ENCODE measurements at places on chromosomes 12 and 14.

GRCh38 chr12:49869816-49870500 is 27.1 kb upstream of the BCDIN3D start:
- DNase-seq = no peak

DNA sequence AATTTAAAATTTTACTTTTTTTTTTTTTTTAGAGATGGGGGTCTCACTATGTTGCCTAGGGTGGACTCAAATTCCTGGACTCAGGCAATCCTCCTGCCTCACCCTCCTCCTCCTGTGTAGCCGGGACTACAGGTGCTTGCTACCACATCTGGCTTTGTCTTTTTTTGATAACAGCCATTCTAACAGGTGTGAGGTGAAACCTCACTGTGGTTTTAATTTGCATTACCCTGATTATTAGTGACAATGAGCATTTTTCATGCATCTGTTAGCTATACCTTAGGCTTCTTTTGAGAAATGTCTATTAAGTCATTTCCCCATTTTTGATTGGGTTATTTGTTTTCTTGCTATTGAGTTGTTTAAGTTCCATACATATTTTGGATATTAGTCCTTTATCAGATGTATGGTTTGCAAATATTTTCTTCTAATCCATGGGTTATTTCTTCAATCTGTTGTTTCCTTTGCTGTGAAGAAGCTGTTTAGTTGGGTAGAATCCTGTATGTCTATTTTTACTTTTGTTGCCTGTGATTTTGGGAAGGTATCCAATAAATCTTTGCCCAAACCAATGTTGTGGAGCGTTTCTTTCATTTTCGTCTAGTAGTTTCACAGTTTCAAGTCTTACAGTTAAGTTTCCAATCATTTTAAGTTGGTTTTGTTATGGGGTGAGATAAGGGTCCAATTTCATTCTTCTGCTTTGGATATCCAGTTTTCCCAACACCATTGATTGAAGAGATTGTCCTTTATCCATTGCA is 86.1 kb downstream of the MYF5 start:
- no peak for DNase-seq

- DNase-seq = peak; percentile 55
These were observed at the start of gene ISM2 for GRCh38 chr14:77498120-77498979. TSS of gene ISM2 (minus strand) at chr14:77498816. CDS start at chr14:77498793, 23 bp downstream.

DNA sequence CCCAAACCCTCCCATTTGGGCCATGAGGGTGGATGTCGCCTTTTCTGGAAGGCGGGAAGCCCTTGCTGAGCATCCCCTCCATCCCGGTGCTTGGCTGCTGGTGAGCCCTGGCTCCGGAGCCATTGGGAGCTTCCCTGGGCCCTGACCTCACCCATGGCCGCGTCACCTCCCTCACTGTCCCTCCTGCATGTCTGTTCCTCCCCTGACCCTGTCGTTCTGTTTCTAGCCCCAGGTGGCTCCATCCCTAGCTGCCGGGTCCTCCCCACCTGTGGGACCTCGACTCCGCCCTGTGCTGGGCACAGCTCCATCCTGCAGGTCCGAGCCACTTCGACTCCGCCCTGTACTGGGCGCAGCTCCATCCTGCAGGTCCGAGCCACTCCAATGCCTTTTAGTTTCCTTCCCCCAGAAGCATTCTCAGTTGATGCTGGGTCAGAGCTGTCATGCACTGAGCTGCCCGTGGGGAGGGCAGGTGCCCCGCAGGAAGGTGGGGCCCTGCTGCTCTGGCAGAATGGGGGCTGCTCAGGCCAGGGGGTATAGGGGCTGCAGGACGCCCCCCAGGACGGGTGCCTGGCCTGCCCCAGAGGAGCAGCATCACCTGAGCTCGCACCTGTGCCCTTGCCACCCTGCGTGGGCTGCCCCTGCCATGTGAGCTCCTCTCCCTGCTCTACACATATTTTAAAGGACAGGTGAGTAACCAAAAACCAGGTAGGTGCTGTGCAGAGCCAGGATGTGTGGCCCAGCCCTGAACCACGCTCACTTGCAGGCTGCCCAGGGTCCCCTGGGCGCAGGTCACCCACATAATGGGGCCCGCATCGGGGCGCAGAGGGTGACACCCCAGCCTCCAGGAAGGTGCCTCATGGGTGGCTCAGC is 19.0 kb downstream of the NOC4L start:
- no peak for DNase-seq
